ENCODE measurements at places on chromosomes 5 and 9.

GRCh38 chr9:131873335-131873734 lies 133.5 kb upstream of the RAPGEF1 start:
- DNase-seq: no peak

DNA sequence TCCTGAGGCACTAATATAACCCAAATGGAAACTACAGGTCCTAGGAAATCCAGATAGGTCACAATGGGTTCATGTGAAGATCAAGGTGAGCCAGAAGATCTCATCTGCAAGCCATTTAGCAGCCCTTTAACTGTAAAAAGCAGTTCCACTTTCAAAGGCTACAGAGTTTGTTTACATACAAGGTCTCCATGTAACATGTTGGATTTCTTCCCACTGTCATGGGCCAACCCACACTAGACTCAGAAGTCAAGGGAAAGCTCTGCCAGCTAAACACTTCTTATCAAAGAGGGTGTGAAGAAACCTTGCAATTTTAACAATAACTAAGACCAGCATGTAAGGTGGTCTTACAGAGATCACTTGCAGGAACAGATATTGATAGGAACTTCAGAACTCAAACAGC lies 3.8 kb upstream of the CTNNAL1 start:
- no peak for DNase-seq

DNA sequence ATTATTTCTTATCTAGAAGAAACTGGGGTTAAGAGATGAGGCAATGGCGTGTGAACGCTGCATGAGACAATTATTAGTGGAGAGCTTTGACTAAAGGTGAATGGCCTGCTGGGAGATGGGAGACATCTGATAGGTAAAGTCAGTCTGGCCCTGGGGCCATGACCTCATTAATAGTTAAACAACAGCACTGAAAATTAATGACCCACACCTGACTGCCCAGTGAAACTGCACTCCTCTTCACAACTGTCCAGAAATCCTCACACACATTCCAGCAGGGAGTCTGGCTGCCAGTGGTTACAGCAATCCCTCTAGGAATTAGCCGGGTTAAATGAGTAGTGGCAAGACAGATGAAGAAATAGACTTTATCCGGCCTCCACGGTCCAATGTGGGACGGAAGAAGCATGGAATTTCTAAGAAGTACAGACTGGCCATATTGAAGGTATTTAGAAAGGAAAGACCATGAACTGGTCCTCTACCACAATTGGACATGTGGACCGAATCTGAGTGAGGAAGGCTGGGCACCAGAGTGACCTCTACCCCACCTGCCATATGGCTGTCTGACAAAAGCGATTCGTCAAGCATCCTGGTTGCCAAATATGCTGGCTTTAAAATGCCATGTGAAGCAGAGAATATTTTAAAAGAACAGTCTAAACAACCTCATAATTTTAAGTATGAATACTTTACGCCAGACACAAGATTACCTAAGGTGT lies 138.4 kb downstream of the EFNA5 start:
- no peak for DNase-seq

GRCh38 chr5:89697581-89697980 lies 712.0 kb downstream of the CETN3 start:
- DNase-seq: no peak

- DNase-seq: no peak
These were observed 7.3 kb downstream of the HABP4 start for GRCh38 chr9:96457266-96457665.

DNA sequence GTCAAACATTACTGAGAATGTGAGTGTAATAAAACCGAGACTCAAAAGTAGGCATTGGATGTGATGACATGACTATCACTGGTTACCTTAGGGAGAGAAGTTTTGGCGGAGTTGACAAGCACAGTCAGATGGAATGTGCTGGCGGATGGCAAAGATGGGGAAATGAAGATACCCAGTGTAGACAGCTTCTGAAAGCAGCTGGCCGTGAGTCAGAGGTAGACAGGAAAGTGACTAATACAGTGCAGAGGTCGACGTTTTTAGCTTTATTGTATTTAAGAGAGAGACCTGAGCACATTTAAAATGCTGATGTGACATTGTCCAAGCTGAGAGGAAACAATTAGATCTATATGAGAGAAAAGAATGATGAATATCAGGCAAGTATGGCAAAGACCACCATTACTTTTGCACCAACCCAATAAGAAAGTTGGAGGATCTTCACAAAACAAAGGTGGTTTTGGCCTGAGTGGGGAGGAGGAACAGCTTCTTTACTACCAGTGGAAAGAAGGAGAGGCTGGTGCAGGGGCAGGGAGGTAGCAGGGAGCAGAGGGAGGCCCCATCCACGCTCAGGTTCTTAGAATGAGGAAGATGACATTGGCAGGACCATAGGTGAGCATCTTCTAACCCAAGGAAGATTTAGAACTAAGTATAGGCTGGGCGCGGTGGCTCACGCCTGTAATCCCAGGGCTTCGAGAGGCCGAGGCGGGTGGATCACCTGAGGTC lies 36.7 kb upstream of the KCNIP1 start:
- DNase-seq: no peak

DNA sequence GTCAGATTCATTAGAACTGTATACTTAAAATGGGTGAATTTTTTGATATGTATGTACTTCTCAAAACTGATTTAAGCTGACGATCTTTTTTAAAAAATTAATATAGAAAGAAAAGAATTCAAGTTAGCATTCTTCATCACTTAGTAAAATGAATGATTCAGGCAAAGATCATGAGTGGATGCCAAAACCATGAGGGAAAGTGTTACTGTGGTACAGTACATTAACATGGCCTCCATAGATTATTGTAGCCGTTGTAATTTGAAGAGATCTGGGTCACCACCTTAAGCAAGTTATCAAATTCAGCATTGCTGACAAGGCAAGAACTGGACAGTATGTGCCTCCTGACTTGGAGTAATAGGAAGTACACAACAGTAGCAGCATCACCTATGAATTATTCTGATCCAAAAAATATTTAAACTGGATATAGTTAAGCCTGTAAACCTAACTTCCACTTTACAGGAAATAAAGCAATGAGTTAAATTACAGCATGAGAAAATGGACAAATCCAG lies 29.7 kb downstream of the C9orf85 start:
- DNase-seq: no peak

DNA sequence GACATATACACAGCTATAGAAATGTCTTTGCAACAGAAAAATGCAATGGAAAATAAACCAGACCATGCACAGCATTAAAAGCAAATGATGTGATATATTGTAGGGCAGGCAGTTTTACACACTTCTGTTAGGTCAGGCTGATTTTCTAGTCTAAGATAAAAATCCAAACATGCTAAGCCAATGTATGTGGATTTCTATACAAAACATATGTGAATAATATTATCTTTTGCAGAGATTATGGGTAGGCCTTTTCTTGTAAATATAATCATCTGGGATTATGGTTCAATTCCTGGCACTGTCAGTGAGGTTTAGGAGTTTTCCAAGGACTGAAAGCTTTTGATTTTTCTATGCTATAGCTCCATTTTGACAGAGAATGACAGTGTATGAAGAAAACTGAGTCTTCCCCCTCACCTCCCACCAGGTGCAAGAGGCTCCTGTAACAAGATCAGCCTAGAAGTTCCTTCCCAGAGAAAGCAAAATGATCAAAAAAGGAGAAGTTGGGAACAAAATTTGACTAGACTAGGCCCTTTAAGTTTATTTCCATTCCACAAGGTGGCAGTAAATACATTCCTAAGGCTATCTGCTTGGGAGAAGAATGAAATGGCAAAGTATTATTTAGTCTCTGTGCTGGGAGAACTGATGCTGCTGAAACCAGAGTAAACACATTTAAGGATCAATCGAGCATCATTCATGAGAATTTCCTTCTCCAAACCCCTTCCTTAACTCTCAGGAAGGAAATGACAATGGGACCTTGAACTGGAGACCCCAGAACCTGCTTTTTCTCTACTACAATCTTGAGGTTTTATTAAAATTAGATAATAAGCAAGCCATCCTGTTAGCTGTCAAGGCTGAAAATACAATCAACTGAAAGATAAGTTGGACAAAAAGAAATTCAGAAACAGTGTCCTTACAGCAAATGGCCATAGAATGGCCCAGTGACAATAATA lies 133.0 kb upstream of the TUT7 start:
- DNase-seq: no peak

DNA sequence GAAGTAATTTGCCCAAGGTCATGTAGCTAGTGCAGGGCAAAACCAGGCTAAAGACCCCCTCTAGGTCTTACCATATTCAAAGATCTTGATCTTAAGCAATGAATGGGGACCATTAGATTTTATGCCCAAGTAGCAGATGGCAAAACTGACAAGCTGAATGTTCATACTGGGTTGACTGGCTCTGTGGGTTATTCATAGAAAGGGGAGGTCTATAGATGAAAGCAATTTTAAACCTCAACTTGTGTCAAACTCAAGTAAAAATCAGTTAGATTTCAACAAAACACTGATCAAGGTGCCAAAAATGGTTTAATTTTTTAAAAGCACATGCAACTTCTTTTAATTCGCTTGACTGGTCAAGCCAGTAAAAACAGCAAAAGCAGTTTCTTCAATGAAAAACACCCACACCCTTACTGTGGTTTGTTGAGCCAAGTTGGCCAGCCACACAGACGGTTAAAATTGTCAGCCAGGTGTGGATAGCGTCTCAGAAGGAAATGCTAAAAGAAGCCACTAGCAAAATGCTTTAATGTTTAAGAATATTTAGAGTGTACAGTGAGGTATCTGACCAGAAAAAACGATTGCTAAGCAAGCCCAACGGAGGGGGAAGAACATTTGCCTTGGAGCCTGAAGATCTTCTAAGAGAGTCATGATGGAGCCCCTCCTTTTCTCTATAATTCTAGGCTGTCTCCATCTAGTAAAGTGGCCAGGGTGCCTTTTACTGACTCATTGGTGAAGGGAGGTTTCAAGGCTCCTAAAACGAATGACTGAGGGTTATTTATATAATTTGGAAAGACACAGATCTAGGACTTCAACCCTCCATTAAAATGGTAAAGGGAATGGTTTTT lies 539.6 kb upstream of the CLINT1 start:
- no peak for DNase-seq

GRCh38 chr5:45376417-45376816 lies 319.8 kb downstream of the HCN1 start:
- no peak for DNase-seq

GRCh38 chr5:142724821-142725220 lies 38.9 kb upstream of the FGF1 start:
- no peak for DNase-seq

GRCh38 chr5:76660360-76660759 lies 37.2 kb upstream of the F2RL2 start:
- no peak for DNase-seq

DNA sequence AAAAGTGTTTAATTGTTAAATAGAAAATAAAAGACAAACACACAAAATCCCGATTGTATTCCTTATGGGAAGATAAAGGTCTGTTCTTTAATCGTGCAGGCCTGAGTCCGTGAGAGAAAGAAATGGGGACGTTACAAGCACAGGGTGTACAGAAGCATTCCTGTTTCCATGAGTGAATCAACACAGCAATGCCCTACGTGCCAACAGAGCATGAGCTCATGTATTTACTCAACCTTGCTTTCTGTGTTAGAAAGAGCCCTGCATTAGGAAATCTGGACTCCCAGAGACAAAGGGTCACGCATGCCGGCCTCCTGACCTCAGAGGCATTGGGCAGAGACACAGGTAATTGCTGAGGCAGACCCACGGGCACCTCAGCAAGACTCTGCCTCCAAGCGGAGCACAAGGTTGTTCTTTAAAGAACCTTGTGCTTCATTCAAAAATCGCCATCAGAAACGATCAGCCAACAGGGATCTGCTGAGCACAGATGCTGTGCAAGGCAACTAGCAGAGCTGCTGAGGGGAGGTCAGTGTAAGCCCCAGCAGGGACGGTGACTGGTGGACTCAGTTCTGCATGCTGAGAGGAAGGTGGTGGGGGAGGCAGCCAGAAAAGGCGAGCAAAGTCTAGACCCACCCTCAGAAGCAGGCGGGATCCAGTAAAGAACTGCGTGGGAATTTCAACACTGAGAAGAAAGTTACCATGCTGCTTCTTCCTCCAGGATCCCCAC lies 101.0 kb downstream of the TLE1 start:
- no peak for DNase-seq

DNA sequence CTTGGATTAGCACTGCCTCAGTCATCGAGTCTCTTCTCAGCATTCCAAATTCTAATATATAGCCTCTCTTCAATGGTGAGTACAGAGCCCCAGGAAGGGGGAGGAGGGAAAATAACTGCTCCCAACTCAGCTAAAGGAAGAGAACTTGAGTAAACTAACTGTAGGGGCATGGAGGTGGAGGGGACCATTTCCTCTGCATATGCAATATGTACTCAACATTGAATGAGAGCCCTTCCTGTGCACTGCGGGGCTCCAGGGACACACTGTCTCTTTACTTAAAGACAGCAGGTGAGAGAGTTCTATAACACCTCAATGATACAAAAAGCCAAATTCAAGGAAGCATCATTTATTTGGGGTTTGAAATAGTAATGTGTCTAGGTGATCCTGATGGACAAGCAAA lies 75.1 kb downstream of the GNAQ start:
- DNase-seq: no peak

- no peak for DNase-seq
These were observed 4.9 kb downstream of the NACC2 start for GRCh38 chr9:136090056-136090735.

DNA sequence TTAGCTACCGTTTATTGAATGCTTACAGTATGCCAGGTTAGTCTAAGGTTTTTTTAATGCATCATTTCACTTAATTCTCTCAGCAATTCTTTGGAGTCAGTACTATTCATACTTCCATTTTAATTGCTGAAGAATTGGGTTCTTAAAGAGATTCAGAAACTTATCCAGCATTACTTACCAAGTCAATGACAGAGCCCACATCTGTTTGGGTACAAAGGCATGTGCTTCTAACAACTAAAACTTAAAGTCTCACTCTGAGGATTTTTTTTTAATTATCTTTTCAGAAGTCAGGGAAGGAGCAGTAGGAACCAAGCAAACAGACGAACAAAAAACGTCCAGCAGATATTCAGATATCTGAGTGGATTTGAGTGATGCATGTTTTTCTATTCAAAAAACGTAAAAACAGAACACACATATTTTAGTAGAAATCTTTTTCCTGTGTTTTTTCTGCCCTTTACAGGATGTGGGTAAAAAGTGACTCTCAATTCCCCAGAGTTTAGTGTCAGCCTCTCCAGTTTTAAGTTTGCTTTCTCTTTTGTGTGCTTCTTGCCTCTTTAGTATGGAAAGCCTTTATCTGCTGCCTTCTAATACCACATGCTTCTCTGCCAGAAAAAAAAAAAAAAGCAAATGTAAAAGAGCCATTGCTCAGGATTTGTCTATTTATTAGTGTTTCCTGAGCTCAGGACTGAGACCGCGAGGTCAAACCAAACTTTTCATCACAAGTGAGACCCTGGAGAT lies 118.0 kb downstream of the PRKACG start:
- no peak for DNase-seq

DNA sequence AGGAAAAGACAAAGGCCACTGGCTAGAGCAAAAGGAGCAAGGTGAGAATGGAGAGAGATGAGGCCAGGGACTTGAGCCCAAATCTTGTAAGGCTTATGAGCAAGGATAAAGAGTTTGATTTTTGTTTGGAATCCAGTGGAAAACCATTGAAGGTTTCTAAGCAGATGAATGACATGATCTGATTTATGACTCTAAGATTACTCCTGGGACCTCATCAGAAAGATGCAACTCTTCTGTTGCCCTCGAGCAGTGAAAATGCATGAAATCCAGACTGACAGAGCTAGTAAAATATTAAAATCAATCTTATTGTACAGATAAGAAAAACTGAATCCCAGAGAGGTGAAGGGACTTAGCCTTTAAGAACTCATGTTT lies 677 bp downstream of the MFAP3 start:
- no peak for DNase-seq
